Neural crest cell (in vitro differentiated cells): ENCODE measurements at places on chromosomes 7 and 10. TPM values are rescaled to one million over a fixed set of nuclear protein-coding genes. Genes with fewer than 3 reads are reported as not detected.

GRCh38 chr7:68792351-68792750 lies 805.9 kb upstream of the AUTS2 start:
- DNase-seq: no peak

GRCh38 chr7:126150278-126150958 lies 1102.3 kb downstream of the GRM8 start:
- DNase-seq: no peak

DNA sequence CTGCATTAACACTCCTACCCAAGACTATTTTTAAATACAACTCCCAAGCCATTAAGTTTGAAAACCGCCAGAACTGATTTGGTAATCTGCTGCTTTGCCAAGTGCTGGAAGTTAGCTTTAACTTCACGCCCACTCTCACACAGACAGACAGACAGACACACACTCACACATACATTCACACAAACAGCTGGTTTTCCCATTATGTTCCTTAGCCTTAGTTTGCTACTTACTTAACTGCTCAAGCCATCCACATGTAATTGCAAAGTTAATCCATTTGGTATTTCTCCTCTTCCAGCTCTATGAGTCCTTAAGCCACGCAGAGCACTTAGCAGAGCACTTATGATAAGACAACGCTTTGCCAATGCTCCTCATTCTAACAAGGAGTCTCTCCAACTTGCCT lies 8.3 kb downstream of the COBL start:
- DNase-seq: no peak

DNA sequence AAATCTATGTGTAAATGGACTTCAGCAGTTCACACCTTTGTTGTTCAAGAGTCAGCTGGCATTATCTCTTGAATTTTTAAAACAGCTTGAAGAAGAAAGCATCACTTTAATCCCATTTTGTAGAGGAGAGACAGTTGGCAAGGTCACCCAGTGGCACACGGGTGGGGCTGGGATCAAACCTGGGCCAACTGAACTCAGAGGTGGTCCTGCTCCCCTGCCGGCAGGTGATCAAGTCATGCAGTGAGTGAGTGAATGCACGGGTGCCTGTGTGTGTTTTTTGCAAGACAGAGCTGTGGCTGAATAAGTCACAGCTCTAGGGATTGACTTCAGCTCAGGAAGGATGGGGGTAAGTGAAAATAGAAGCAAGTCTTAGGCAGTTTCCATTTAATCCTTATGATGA lies 9.5 kb downstream of the GHRHR start:
- no peak for DNase-seq

- no peak for DNase-seq
Observed at GRCh38 chr10:26689399-26689798, 8.1 kb upstream of the PDSS1 start.

DNA sequence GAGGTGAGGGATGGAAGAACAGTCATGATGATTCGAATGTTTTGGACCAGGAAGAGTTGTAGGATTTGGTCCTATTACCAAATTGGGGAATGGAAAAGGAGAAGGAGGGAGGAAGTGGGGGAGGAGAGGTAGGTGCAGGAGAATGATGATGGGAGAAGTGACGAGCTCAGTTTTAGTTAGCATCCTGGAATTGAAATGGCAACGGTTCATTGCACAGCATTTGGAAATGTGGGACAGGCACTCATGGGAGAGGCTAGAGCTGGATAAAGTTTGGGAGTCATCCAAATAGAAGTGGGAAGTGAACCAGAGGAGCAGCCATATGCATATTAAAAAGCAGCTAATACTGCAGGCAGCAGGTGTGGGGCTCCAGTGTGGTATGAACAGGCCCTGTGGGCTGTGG lies 253.6 kb downstream of the SORCS3 start:
- DNase-seq: no peak

- no peak for DNase-seq
Observed at GRCh38 chr10:133442191-133442966, 11.4 kb upstream of the SCART1 start.

DNA sequence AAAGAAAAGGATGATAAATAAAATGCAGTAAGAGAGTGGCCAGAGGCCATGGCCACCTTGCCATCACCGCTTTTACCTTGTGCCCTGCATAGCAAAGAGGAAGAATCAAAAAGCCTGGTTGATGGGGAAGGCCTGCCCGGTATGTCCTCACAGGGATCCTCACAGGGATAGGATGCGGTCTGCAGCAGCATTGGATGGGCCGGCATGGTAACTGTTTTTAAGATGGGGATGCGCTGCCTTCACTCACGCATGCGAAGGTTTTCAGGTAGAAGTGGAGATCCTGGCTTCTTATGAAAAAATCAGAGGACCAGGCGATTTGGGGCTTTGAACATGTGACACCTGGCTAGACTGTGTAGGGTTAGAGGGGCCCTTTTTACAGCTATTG lies 12.5 kb downstream of the PNLIPRP2 start:
- no peak for DNase-seq

DNA sequence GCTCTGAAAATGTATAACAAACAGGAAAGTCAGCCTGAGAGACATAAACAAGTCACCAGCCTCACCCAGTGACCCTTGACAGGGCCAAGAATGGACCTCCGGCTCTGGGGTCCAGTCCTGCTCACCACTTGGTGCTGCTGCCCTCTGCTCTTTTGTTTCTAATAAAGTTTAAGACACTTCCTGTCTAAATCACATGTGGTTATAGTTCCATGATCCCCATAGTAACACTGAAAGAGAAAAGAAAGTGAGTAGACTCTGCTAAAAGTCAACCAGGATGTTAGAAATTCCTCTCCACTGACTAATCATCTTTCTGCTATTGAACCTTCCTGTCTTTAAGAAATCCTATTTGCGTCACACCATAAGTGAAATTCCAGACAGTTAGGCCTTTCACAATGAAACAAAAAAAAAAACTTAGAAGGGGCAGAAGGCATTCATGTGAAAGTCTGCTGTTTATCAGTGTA lies 179.2 kb upstream of the BET1 start:
- DNase-seq: no peak

- no peak for DNase-seq
Observed at GRCh38 chr7:44767912-44768627, 19.4 kb downstream of the ZMIZ2 start.

DNA sequence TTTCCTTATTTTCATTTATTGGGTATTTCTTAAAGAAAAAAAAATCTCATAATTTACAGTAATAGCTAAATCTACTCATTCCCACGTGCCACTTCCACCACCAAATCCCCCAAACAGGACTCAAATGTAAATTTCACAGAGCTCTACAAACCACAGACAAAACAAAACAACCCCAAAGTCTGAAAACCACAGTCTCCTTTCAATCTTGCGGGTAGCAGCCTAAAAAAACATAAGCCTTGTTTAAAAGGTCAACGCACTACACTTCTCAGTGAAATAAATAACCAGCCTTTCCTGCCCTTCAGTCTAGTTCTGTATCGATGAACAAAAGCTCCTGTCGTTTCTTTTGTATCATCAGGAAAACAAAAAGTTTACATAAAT lies 121.8 kb upstream of the AFAP1L2 start:
- DNase-seq: no peak

DNA sequence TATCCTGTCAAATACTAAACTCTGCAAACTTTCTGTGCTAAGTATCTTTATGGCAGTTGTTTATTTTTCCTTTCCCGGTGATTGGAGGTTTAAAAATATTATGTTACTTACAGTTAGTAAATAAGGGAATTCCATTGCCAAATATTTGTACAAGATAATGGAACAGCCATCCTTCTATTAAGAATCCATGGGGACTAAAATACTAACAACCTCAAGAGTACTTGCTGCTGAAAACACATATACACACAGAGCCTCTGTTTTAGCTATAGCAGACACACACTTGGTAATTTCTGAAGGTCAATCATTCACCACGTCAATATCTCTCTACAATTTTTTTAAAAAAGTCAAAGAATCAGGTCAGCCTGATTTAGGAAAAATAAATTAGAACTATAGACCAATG lies 32.4 kb downstream of the TSPAN12 start:
- no peak for DNase-seq

MSMB gene
- total RNA-seq: not detected in 2 replicates

UCN3 gene
- total RNA-seq: not detected in 2 replicates

ABCC2 gene
- total RNA-seq: 5.9 and 6.2 TPM in 2 replicates

SMO gene
- total RNA-seq: 104 and 119 TPM in 2 replicates

PTER gene
- 7.3 and 7.8 TPM in 2 replicates for total RNA-seq
